ENCODE measurements at places on chromosomes 2 and 18.

- no peak for DNase-seq
Observed at GRCh38 chr2:237571551-237571950, 5.2 kb downstream of the PRLH start.

GRCh38 chr2:105857076-105857740 lies 112.5 kb downstream of the NCK2 start:
- DNase-seq: no peak

- no peak for DNase-seq
Observed at GRCh38 chr2:65212619-65213018, 15.0 kb upstream of the ACTR2 start.

GRCh38 chr2:79801082-79801481 lies 288.2 kb downstream of the CTNNA2 start:
- DNase-seq: no peak

DNA sequence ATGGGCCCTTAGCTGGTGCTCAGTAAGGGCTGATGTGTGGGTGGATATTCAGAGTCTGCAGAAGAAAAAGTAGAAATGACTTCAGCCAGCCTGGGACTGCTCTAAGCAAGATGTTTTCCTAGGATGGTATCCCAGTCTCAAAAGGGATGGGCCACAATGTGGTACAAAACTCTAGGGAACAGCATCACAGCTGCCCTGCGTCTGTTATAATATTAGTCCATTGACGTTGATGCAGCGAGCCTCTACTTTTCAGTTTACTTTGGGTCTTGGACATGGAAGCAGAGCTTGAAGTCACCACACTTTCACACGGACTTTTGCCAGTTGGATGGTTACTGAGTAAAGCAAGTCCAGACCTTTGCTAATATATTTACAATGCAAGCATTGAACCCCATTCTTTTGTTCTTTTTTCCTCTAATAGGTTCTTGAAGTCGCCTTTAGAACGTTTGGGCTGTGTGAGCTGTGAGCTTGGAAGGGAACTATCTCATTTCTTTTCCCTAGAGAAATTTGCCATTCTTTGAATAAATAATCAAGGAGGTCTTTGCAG lies 105.7 kb downstream of the RDH14 start:
- DNase-seq: no peak

GRCh38 chr2:129868151-129868550 lies 111.3 kb upstream of the RAB6C start:
- DNase-seq: no peak

DNA sequence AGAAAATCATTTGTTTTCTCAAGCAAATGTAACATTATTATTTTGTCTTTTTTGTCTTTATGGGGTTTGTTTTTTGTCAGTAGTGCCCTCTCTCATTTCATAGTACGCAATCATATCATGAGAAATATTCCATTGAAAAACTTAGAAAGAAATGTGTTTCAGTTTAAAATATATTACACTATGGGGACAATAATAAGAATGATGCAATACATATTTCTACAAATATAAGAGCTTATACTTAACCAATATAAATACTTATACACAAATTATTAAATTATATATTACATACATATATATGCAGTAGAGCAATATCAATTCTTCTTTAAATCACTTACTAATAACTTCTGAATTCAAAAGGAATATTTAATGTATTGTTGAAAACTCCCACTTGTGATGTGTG lies 13.7 kb downstream of the LRRTM4 start:
- DNase-seq: no peak

DNA sequence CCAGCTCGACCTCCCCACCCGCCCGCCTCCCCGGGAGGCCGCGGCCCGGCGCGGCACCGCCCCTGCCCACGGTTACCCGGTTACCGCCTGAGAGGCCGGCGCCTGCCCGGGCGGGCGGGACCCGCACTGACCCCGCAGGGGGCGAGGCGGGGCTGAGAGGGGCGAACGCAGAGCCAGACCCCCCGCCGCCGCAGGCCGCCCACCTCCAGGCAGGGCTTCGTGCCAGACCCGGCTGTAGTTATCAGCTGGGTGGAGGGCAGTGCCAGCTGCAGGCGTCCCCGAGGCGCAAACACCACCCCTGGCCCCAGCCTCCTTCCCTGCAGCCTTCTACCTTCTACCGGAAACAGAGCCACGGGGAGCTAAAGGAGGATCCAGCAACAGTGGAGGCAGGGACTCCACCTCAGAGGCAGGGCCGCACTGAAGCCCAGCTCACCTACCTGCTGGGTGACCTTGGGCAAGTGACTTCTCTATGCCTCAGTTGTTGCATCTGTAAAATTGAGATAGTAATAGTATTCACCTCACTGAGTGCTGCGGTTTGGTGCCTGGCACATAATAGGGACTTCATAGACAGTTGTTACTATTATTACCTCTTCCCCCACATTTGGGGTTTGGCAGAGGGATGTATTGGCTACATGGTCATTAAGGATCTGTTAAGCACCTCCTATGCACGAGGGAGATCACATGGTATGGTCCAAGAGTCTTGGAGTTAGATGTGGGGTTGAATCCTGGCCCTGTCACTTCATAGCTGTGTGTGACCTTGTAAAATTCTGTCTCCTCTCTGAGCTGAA lies 231.6 kb upstream of the SMAD2 start:
- DNase-seq: no peak

DNA sequence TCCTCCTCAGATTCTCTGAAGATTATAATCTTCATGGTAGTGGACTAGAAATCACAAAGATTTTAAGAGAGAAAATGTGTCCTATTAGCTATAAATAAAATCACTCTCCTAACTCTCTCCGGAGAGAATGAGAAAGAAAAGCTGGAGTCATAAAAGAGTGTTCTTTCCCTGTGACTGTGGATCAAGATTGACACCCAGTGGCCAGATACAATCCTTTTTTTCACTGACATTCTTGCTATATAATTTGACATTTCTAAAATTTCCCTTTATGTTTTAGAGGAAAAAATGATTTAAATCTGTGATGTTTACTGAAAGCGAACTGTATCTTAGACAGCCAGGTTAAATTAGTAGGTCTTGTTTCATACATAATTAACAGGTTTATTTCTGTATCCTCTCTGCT lies 35.4 kb upstream of the LRP2 start:
- no peak for DNase-seq

DNA sequence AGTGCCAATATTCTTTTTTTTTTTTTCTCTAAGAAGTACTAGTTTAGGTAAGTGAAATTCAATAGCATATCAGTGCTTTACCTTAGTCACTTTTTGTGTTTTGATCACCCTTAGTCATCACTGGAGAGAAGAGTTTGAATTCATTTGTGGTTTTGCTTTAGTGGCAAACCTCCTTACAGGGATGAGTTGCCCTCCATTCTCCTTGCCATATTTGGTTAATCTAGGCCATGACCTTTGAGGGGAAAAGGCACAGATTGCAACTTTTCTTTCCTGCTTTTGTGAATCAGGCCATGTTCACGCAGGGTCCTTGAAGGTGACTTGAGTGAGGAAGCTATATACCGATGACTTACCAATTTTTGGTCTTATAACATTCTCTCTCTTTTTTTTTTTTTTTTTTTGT lies 34.4 kb downstream of the PLEKHA3 start:
- DNase-seq: no peak

DNA sequence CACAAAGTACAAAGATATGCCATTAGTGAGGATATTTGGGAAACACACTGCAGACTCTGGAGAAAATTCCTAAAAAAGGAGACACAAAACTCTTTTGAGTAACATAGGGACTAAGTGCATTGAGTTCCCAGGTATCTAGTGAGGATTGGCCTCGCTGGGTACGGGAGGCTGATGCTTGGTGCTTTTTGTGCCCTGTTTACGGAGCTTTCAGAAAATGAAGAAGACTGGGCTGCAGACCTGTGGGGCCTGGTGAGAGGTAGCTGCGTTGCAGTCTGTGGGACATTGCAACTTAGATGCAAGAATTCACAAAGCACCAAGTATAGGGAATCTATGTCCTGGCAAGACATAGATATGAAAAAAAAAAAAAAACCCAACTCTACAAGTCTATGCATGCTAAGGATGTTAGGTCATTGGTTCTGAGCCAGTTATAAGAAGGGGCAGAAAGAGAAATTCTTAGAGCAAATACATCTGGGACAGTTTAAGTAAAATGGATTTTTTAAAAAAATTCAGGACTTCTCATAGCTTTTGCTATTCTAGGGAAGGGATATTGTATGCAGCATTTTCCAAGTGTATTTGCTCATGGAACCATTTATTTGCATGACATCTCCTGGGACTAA lies 156.0 kb downstream of the SLC4A3 start:
- DNase-seq: peak; percentile 31

DNA sequence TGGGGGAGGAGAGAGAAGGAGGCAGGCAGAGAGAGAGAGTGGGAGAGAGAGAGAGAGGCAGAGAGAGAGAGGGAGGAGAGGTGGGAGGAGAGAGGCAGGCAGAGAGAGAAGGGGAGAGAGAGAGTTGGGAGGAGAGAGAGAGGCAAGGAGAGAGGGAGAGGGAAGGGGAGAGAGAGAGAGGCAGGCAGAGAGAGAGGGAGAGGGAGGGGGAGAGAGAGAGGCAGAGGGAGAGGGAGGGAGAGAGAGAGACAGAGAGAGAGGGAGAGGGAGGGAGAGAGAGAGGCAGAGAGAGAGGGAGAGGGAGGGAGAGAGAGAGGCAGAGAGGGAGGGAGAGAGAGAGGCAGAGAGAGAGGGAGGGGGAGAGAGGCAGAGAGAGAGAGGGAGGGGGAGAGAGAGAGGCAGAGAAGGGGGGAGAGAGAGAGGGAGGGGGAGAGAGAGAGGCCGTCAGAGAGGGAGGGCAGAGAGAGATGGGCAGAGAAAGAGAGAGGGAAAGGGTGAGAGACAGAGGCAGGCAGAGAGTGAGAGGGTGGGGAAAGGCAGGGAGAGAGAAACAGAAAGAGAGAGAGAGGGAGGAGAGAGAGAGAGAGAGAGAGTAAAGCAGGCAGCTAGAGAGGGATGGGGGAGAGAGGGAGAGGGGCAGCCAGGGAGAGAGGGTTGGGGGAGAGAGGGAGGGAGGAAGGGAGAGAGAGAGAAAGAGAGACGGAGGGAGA lies 122.2 kb upstream of the PXDN start:
- no peak for DNase-seq

DNA sequence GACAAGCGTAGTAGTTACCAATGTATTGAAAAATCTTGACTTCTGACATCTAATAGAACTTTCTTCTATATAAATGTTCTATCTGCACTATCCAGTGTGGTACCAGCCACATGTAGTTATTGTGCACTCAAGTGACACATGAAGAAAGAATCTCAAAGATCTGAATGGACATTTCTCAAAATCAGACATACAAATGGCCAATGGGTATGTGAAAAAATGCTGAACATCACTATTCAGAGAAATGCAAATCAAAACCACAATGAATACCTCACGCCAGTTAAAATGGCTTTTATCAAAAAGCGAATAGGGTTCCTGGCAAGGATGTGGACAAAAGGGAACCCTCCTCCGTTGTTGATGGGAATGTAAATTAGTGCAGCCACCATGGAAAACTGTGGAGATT lies 37.5 kb upstream of the SMCHD1 start:
- no peak for DNase-seq

DNA sequence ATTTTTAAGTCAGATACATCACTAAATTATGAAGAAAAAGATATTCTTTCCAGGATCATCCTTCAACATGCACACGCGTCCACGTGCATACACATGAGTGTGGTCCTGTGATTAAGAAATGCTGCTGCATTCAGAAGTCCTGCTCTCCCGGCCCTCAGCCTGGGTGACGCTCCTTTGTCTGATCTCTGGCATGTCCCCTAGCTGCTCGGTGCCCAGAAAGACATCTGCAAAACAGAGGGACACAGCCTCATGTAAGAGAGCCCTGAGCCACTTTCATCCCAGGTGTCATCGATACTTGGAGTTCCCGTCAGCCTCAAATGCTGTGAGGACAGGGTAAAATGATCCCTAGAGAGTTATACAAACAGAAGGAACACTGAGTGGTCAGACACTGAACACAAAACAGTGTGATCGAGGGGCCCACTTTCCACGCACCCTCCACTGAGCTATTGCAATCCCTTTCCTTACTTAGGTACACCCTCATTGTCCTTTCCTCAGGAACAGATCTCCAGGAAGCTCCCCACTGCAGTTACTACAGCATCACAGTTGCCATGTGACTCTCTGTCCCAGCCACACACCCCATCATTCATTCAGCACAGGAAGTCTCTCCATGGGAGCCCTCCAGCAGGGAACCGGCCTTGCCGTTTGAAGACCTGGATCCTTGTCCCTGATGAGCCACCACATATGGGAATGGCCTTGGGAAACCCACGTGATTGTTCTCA lies 32.1 kb downstream of the CRACDL start:
- peak; percentile 7 for DNase-seq

- peak; percentile 12 for DNase-seq
Observed at GRCh38 chr2:241050624-241051577, 51.2 kb downstream of the MTERF4 start.

DNA sequence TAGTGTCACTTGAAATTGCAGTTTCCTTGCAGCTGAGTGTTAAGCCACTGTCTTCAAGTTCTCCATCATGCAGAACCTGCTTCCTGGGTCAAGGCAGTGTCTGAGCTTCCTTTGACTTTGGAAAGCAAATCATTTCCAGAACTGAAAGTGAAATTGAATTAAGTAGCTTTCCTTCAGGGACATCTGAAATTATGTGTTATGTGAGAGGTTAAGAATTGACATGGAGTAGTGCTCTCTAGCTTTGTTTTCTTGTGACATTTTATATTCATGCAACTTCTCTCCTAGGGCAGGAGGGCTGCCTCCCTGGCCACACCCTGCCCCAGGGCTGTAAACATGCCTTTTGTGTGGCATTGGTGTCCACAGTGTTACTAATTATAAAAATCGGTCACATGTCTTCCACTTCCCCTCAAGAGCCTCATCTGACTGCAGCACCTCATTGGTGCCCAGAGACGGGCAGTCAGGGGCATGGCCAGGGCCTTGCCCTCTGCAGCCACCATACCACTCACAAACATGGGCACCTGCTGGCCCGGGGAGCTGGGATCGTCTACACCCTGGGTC lies 14.4 kb downstream of the RAB12 start:
- no peak for DNase-seq

DNA sequence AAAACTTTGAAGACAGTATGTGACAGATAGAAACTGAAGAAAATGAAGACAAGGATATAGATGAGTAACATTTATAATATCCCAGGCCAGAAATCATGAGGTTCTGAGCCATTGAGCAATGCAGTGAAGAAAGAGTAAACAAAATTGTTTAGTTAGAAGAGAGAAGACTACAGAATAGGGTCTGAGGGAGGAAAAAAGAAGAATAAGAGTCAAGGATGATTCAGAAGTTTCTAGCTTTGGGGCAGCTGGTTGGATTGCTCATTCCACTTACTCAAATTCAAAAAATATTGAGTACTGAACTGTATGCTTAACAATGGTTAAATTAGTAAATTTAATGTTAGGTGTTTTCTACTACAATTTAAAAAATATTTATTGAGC lies 155.0 kb upstream of the OTX1 start:
- no peak for DNase-seq

DNA sequence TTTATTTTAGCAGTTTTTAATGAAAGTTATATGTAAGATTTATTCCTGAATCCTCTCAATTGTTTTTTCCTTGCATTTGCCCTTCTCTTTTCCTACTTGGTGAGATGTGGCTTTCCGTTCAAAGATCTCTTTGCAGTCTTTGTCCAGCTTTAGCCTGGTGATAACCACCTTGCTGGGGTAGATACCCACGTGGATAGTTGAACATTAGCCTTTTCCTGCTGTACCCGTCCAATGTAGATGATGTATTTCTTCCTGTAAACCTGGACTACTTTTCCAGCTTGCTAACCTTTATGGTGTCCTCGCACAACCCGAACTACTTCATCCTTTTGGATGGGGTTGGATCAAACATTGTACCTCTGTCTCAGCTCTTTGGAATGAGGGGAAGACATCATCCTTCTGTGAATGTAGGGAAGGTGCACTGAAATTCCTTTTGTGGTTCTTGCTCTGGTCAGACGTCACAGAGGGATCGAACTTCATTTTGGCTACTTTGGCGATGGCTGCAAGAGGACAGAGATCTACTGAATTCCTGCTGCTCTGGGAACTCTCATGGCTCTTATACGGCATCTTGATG lies 293.2 kb upstream of the EPAS1 start:
- DNase-seq: no peak
